ENCODE measurements at places on chromosomes 6 and 20.

- no peak for DNase-seq
These were observed 15.9 kb downstream of the PFDN4 start for GRCh38 chr20:54223751-54224150.

DNA sequence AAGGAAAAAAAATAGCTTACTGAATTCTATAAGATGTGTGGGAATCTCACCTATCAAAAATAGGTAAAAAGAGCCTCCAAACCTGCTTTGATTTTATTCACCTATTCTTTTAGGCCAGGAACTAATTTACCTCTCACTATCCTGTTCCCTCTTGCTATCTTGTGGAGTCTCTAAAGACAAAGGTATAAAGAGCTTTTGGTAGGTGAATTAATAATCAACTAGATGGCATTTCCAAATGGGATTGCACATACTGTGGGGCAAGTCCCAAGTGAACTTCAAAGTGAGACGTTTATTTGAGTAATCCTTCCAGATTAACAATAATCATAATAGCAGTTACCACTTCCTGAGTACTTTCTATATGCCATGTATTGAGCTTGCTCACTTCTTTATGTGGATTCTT is 2.8 kb downstream of the FAM8A1 start:
- DNase-seq = no peak

DNA sequence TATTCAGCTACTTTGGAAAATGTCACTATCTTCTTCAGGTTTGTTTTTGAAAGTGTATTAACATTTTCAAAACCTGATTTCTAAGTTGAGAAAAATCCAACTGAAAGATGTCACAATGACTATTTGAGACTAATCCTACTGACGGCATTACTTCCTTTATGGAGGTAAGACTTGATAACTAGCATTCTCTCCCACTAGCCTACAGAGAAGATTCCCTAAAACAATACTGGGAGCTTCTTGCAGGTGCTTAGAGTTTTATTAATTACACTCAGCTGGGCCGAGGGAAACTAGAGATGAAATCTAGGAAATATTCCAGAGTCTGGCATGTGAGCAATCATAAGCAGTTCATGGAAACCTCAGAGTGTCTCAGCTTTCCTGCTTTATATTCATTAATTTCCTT is 114.0 kb downstream of the LCA5 start:
- no peak for DNase-seq

GRCh38 chr20:8766868-8767390 is 302.0 kb upstream of the PLCB4 start:
- no peak for DNase-seq

- DNase-seq = no peak
These were observed 60.6 kb upstream of the ASIP start for GRCh38 chr20:34180460-34181120.

- no peak for DNase-seq
These were observed 169.5 kb upstream of the THEMIS start for GRCh38 chr6:128070406-128070805.

DNA sequence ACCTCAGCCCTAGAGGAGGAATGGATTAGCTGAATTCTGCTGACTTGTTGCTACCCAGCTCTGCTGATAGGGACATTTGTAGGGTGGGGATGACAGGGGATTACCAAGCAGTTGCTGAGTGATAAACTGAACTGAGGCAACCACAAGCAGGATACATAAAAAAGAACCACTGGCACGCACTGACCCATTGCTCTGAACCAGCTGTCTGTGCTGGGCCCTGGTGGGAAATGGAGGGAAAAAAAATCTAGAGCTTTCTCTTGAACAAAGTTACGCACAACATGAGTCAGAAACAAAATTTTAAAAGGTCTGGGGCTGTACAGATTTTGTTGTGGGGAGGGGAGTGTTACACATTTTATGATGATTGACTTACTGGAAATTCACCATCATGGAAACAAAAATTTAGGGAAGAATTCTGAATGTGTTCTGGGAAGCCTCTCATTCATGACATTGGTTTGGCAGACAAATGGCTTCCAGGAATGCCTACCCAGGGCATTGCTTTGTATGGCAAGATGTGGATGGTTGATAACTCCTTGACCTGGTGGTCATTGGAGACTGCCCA is 37.7 kb downstream of the FOXO3 start:
- DNase-seq = no peak

DNA sequence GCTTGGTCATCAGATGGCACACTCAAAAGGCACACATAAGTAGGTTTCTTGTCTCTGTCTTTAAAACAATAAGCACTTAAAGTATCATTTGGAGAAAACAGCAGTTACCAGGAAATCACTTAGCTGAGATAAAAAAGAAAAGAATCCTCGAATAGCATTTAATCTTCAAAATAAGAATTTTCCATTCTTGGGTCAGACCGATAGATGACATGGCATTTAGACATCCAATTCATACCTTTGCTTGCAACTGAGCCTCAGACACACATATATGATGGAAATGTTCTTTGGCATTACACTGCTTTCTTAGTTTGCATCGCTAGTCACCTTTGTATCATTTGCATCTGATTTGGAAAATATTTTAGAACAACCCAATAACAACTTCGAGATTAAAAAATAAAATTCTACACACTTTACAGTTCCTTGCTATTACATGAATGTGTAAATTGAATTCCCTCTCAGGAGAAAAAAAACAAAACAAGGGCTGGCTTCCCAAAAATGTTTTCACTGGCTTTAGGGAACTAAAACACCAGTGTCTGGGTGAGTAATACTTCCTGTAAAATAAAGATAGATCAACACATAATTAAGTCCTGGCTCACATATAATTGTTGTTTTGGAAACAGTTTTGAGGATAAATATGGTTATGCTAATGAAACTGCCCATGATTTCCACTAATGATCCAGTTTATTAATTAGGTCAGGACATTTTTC is 1.3 kb upstream of the RNF217 start:
- DNase-seq = no peak

GRCh38 chr6:15555101-15556038 is 107.5 kb downstream of the DTNBP1 start:
- DNase-seq = no peak

- no peak for DNase-seq
These were observed 22.0 kb upstream of the MAFB start for GRCh38 chr20:40711079-40711478.

DNA sequence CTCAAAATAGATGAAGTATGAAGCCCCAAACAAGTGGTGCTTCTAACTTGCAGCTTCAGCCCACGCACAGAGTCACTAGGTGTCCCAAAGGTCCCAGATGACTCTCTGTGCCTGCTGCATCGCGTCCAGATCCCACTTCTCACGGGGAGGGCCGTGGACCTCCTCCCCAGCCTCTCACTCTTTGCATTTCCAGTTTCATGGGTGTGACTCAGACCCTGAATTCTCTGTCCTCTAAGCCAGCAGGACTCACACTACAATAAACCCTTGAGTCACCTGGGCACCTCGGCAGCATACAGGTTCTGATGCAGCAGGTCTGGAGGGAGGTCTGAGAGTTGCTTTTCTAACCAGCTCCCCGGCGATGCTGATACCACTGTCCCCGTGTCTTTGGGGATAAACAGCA is 114.0 kb upstream of the RIN2 start:
- DNase-seq = no peak

DNA sequence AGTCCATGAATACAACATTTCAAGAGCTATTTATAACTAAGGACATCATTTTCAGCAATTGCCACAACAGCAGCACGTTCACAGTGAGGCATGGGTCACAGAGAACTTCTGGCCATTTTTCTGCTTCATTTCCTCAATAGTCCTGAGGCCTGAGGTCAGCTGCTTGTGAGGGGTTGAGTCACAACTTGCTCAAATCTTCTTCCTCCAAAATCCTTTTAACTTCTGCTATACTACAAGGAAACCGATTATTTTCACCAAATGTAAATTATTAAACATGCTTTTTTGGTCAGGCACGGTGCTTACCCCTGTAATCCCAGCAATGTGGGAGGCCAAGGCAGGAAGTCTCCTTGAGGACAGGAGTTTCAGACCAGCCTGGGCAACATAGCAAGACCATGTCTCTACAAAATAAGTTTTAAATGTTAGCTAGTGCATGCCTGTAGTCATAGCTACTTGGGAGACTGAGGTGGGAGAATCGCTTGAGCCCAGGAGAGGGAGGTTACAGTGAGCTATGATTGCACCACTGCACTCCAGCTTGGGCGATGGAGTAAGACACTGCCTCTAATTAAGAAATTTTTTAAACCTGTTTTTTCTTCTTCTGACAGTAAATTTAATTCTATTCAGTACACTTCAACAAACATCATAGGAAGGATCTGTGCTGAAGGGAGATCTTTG is 11.1 kb upstream of the SLC16A10 start:
- DNase-seq = no peak

GRCh38 chr6:83853178-83854000 is at the start of gene RIPPLY2:
Gene RIPPLY2 (plus strand): TSS chr6:83853360. CDS start chr6:83853417, 57 bp downstream.
- DNase-seq = no peak

GRCh38 chr6:57247603-57248002 is 25.5 kb upstream of the RAB23 start:
- no peak for DNase-seq

- no peak for DNase-seq
These were observed 107.6 kb upstream of the SGK1 start for GRCh38 chr6:134425513-134425912.

GRCh38 chr20:6299456-6299855 is 176.6 kb upstream of the FERMT1 start:
- no peak for DNase-seq

- DNase-seq = no peak
These were observed 36.6 kb downstream of the BCL2L1 start for GRCh38 chr20:31685853-31686643.

DNA sequence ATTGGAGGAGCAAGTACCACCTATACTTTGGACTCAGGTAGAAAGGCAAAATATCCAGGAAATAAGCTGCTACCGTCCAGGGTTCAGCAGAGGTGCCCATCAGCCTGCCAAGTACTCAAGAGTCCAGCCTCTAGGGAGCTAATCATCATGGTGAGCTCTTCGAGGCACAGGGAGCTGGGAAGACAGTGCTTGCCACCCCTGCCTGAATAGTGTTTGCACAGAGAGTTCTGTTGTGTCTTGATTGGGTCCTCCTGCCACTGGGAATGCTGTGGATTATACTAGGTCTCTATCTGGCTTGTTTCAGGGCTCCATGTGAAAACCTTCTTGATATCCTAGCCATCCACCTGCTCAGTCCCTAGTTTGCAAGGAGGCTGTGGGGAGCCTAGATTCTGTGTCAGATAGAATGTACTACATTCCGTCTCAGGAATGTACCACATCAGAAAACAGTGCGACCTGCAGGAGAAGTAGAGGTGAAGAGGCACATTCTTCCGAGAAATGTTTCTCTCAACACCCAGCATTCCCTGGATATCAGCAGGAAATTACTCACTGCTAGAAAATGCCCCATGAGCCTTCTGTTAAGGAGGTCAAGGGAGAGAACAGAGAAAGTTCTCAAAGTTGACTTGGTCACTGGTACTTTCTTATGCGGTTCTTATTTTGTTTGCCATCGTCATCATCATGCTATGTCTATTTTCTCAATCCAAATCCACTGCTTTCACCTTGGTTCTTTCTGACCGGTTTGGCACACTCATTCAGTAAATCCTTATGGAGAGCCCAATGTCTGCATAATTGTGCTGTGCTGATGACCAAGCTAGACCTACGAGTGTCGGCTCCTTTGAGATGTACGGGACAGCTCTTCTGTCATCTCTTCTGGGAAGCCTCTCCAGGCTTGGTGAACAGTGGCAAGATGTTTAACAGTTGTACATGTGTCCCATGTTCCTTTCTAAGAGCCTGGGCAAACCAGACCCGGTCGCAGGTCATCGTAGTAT is 30.7 kb downstream of the PTPN1 start:
- no peak for DNase-seq

GRCh38 chr20:57804470-57805250 is 94.8 kb upstream of the PMEPA1 start:
- no peak for DNase-seq

All from stimulated activated CD8-positive, alpha-beta memory T cell treated with anti-CD3 and anti-CD28 coated beads, Interleukin-7, amount 100 ng/mL, for 1 hour (primary cell).